ENCODE measurements at places on chromosomes 1 and 21.

DNA sequence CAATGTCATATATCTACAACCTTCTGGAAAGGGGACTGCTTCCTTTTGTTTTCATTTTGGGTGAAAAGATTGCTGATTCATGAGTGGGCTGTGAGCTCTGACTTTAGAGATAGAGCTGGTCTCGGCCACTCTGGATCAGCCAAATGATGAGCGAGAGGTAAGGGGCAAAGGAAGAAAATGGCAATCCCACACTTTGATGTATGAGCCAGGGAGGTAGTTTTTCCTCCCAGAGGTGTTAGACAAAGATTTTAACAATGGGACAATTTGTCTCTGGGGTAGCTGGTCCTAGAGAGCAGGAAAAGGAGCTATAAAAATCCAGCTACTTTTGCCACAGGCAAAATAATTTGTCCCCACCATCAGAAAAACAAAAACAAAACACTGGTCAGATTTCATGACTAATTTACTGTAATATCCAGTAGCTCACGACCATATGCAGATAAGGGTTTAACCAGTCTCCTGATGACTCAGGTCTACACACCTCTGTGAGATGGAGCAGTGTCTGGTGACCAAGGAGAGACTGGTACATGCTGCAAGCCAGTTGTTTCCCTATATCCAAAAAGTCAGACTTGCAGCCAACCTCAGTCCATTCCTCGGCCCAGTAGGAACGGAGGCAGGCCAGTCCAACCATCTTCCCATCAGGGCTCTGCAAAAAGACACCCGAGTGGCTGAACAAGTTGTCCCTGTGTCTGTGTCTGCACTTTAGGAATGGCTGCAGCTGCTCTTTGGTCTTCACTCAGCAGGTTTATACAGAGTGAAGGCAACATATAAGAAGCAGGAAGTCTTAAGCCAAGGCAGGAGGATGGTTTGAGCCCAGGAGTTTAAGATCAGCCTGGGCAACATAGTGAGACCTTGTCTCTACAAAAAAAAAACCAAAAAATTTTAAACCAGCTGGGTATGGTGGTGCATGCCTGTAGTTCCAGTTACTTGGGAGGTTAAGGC lies 29.2 kb downstream of the DNASE2B start:
- no peak for DNase-seq

DNA sequence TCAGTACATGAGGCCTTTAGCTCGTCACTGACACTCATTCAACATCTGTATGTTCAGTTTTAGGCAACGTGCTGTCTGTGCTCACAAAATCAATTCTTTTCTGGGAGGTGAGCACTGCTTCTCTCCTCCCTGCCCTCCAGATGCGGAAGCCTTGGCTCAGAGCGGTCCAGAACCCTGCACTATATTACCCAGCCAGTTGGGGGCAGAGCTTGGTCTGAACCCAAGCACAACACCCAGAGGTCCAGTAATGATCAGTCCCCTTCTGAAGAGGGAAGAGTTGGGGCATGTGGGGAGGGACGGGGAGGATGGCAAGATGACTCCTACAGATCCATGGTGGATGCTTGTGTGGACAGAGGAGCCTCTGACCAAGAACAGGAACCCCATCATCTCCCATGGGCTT lies 5.6 kb upstream of the DSCAM start:
- no peak for DNase-seq

DNA sequence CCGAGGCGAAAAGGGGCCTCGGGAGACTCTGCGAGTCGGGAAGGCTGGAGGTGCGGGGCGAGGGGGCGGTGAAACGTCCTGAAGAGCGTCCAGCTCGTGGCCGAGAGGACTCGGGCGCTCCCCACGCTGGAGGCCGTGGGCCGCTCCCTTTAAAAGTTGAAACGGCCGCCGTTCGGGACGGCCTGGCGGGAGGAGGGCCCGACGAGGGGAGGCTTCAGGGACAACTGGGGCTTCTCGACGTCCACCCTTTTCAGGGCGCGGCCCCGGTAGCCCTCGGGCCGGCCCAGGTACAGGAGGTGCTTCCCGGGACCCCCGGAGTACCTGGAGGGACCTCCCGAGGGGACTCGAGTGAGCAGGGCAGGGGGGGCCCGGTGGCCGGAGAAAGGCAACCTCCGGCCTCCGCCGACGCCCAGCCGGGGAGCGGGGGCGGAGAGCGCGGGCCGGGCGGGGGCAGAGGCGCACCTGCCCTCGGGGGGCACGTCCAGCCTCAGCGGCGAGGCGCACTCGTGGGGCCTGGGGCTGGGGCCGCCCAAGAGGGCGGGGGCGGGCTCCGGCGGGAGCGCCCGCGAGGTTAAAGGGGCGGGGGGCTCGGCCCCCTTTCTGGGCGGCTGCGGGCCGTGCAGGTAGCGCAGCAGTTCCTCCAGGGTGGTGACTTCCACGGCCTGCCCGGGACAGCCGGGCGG lies 14.0 kb downstream of the SEMA6C start:
- DNase-seq = no peak

DNA sequence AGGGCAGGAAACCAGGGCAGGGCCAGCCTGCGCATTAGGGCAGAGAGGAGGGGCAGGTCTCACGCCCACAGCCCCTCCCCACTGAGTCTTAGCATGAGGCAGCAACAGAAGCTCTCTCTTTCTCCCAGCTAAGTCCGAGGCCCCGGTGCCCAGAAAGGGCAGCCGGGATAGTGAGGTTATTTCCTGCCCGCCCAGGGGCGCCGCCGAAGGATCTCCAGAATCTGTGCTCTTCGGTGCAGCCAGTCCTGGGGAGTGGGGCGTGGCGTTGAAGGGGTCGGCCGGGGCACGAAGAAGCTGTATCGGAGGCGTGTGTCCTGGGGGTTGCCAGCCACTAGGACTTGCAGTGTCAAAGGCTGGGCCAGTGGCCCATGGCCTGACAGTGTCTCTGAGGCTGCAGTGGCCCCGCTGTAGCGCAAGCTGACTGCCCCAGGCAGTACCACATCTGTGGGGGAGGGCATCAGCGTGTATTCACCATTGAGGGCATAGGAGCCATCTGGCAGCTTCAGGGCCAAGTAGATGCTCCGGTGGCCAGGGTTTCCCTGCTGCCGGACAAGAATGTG lies 7.8 kb downstream of the ADAMTS4 start:
- DNase-seq = no peak

- DNase-seq = no peak
Measured at GRCh38 chr1:61956016-61956645, 213.9 kb downstream of the PATJ start.

DNA sequence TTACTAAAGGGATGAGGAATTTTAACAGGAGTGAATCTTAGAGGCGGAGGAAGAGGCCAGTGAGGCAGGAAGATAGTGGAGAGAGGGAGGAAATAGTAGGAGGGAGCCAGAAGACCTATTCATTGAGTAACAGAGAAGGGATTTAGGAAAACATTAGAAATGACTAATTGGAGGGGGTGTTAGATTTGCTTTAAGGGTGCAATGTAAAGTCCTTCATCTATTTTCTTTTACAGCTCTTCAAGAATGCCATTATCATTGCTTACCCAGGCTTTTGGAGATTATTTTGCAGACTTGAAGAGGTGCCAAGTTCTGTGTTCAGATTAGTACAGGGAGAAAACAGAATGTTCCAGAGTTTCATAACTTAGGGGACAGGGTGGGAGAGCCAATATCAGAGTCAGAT lies 33.8 kb downstream of the OR10J1 start:
- no peak for DNase-seq

DNA sequence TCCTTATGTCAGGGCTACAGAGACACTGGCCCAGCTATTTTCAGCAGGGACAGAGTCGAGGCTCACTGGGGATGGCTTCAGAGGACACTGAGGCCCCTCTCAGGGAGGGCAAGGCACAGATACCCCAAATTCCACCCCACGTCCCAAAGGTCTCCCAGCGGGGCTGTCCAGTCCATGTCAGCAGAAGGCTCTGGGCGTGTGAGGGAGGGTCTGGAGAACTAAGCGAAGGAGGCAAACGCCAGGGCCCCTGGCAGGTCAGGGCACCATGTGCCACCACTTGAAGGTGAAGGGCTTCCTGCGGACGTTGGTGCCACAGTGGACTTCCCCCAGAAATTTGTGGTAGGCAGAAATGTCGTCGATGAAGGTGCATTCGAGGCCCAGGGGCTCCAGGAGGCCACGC lies 15.0 kb upstream of the SDHB start:
- no peak for DNase-seq

DNA sequence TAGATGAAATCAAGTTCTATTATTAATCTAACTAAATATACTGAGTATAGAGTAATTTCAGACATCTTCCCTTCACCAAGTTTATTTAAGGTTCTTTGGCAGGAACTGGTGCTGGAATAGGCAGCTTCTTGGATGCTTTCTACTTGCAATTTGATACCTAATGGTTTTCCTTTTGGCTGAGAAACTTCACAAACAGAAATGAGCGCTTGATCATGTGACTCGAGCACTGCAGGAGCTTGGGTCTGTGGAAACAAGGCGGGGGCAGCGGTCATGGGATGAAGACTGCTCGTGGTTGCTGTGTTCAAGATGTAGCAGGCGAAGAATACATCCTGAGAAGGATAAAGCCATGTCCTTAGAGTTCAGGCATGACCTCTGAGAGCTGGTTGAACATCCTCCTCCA lies 136.8 kb downstream of the PTPRC start:
- DNase-seq = no peak

DNA sequence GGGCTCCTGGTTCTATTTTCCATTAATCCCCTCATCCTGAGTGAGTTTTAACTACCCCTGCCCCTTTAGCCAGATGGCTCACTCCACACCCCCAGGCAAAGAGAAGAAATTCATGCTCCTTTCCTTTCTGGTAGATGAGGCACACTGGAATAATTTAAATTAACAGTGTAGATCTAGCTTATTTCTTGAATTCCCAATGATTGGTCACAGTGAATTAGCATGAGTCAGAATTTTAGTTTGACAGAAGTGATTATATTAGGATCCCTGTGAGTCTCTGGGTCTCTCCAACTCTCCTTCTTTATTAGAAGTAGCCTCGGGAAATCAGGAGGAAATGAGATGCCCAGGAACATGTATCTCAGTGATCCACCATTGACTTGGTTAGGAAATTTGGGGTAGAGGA lies 103.1 kb upstream of the KAZN start:
- DNase-seq = no peak

DNA sequence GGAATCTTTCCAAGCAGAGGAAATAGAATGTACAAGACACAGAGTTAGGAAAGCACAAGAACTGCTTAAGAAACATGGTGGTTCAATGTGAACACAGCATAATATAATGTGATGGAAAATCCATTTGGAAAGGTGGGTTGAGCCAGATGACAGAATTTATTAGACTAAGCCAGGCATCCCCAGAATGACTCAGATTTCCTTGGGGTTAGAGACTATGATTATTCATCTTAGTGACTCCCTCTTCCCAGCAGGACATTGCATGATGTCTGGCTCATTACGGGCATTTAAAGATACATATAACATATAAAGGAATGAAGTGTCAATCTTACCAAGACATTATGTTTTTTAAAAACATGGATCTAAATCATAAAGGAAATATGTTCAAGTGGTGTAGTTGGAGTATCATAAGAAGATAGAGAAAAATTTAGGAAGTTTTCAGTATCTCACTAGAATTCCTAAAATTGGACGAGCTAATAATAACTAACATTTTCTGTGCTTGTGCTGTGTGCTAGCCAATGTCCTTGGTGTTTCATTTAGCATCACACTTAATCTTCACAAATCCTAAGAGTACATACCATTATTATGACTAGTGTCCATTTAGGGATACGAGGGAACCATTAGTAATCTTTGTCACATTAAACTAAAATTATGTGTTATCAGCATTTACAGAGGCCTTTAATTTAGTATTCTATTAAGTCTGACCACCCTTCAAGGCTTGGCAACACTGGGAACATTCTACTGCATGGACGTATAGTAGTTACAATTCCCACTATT lies 41.0 kb upstream of the ST6GALNAC5 start:
- DNase-seq = no peak

DNA sequence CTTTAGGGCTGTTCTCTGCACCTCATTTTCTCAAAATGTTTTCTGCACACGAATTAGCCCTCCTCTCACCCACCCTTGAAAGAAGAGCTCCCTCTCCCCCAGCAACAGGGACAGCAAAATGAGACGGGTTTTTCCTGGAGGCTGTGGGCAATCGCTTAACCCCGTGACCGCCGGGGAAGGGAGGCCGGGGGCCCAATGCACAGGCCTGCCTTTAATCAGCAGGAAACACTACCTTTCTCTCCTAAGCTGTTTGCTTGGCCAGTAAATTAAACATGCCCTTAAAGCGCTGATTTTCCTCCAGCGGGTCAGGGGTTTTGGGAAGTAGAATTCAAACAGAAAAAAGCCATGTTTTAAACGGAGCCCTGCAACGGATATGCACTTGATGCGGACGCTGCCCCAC lies 114.4 kb downstream of the PRDM16 start:
- no peak for DNase-seq

DNA sequence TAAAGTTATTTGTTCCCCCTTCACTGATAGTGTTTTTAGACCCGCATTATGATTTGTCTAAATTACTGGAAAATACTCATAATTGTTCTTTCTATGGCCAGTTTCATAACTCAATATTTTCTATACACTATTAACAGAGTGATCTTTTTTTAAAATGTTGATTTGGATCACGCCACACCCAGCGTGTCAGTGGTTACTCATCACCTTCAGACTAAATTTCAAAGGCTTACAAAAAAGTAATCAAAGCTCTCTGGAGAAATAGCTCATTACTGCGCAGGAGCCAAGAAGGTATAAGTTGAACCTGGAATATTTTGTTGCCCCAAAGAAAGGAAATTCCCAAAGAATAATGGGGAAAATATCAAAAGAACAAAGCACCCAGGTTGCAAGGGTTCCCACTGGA lies 104.9 kb downstream of the EVI5 start:
- no peak for DNase-seq

- DNase-seq = no peak
Measured at GRCh38 chr1:15364740-15365139, 44.9 kb upstream of the EFHD2 start.

DNA sequence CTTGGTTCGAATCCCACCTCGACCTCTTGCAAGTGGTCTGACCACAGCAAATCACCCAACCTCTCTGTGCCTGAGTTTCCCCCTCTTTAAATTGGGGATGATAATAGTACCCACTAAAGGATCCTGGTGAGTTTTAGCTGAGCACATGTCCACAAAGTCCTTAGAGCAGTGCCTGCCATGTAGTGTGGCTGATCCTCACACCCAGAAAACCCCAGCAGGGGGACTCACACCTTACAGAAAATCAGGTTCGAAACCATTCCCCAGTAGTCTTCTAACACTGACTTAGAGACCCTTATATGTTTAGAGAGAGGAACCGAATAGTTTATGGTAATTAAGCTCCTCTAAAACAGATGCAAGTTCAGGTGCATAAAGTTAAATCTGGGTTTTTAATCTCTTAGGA lies 89.0 kb downstream of the CAMTA1 start:
- no peak for DNase-seq

DNA sequence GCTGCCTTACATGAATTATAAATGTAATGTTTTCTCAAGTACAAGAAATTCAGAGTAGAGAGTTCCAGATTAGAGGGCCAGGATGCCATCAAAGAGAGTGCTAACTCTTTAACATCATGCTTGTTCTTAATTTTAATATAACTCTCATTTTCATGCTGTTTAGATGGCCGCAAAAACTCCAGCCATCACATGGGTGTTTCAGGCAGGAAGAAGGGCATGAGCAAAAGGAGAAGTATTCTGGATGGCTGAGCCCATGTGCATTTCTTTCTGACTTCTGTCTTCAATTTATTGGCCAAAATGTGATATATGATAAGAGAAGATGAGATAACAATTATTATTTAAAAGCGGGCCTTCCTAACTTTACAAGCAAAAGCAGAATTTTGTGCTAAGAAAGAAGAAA lies 1328.6 kb downstream of the MRPL39 start:
- DNase-seq = no peak

GRCh38 chr1:36352125-36352909 lies 28.9 kb upstream of the EVA1B start:
- DNase-seq = no peak
